NCI-H2029 (cell line): ENCODE measurements at places on chromosomes 16 and 17.

GRCh38 chr17:45745601-45746494, 38.3 kb upstream of the CRHR1 start:
- no peak for DNase-seq

GRCh38 chr17:75267153-75267410, 3.9 kb downstream of the MIF4GD start:
- peak; percentile 15 for DNase-seq

- peak; percentile 71 for DNase-seq
Measured at GRCh38 chr17:62968445-62968923, 2.4 kb downstream of the TANC2 start.

GRCh38 chr16:50884066-50884860, 142.4 kb downstream of the CYLD start:
- DNase-seq: no peak

GRCh38 chr16:57348327-57348726, 10.3 kb upstream of the CCL22 start:
- DNase-seq: no peak

DNA sequence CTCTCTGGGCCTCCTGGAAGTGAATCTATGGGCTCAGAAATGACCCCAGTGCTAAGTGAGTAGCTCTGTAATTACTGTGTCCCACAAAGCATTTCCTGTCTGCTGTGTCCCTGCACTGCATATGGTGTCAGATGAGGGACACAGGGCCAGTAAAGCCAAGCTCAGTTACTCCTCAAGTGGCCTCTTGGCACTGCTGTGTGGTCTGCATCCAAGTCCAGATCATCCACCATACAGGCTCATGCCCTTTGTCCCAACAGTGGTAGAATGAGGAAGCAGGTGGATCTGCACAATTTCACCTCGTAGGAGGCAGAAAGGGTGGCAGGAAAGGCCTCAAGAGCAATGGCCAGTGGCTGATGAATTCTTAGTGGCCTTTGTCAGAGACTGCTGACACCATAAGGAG, 146.8 kb downstream of the SOX9 start:
- peak; percentile 71 for DNase-seq

DNA sequence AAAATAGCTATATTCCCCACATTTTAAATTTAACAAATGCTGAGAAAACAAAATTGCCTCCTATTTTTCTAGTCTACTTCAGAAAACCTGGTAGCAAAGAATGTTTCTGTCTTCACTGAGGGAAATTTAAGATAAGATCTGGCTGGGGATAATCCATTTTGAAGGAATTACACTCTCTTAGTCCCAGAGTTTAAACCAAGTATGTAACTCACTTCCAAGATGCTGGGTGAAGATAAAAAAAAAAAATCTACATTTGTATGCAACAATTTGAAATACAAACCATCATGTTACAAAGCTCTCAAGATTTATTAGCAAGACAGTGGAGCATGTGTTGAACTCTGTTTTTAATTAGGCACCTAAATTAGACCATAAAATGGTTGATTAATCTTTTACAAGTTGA, 5.7 kb downstream of the HS3ST3B1 start:
- DNase-seq: no peak

- DNase-seq: no peak
Measured at GRCh38 chr16:89572485-89573205, 2.9 kb upstream of the CPNE7 start.

DNA sequence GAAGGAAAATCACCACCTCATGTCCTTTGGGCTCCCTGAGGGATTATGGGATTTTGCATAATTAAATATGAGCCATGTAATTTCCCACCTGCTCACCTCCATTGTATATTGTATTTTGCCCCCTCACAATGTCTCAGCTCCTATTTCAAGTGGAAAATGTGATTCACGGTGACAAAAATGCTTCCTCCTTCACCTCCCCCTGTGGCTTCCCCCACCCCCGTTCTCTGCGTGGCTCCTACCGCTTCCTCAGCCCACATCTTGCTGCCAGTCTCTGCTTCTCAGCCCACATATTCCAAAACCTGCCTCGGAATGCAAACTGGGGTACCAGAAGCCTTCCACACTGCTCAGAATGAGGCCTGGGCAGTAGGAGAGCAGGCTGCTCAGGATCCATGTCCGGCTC, 394.5 kb upstream of the C16orf82 start:
- peak; percentile 9 for DNase-seq

DNA sequence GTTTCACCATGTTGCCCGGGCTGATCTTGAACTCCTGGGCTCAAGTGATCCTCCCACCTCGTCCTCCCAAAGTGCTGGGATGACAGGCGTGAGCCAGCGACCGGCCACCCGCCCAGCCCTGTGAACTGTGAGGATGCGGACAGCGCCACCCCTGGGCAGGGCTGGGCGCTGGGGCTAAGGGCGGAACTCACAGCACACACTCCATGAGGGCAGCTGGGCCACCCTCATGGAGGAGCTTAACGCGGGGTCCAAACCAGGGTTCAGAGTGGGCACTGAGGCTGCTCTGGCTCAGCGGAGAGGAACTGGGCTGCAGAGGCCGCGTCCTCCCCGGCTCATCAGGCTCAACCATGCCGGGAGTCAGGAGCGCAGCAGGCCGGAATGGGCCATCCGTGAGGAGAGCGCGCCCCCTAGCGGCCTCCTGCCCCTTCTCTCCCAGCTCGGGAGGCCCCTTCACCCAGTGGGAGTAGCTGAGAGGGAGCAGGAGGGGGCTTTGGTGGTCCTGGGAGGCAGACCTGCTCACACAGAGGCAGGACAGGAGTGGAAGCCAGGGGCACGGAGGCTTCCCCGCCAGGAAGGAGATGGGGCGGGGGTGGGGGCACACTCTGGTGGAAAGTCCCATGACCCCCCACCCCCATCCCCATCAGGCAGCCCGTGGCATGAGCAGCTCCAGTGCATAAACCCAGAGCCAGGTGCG, 13.8 kb downstream of the CORO7 start:
- DNase-seq: peak; percentile 33
